ENCODE measurements at places on chromosomes 1 and 21.

GRCh38 chr1:3350506-3351261 is 103.8 kb upstream of the ARHGEF16 start:
- no peak for DNase-seq

DNA sequence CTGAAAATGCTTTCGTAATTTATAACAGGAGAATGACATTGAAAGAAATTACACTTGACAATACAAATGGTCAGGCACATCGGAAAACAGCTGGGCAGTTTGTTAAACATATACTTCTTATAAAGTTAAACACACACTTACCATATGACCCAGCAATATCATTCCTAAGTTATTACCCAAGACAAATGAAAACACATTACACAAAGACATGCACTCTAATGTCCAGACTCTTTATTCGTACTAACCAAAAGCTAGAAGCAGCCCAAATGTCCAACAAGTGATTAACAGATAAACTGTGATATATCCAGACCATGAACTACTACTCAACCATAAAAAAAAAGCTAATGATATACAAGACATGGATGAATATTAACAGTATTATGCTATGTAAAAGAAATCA is 8.5 kb downstream of the AKT3 start:
- no peak for DNase-seq

- DNase-seq, result no peak
Measured at GRCh38 chr1:2460203-2460602, 15.9 kb upstream of the PLCH2 start.

DNA sequence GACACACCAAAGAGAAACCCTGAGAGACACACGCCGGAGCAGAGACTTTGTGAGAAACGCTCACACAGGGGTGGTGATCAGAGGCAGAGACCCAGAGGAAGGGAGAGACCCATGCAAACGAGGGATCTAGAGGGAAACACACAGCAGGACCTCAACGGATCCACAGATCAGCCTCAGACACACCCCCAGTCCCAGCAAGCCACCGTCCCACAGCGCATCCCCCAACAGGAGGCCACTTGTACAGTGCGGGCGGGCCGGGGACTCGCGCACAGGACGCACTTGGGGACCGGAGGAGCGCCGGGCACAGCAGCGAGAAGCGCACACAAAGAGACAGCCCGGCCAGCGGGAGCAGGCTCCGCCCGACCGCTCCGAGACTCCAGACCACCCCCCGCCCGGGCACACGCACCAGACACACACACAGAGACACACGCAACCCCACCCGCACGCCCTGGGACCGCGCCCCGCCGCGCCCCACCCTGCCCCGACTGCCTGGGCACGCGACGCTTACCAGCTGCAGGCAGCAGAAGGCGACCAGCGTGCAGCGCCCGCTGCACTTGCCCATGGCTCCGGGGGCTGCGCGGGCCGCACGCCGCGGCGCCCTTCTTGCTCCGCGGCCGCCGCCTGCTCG is 587 bp downstream of the NKAIN1 start:
- no peak for DNase-seq

- DNase-seq, result no peak
Measured at GRCh38 chr1:205584732-205585131, 47.1 kb downstream of the ELK4 start.

- no peak for DNase-seq
Measured at GRCh38 chr1:52598729-52599128, 3.4 kb upstream of the GPX7 start.

DNA sequence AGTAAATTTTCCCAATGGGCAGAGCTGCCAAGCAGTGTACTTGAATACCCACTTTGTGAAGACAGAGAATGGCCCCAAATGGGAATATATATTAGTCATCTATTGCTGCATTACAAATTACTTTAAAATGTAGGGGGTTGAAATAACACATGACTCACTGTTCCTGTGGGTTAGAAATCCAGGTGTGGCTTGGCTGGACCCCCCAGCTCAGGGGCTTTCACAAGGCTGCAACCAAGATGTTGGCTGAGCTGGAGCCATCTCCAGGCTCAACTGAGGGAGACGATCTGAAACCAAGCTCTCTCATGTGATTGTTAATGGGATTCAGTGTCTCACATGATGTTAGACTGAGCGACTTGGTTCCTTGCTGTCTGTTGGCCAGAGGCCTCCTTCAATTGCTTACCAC is 33.4 kb upstream of the ARHGAP29 start:
- DNase-seq, result no peak

- DNase-seq, result no peak
Measured at GRCh38 chr21:40049031-40049930, 182.0 kb downstream of the PCP4 start.

DNA sequence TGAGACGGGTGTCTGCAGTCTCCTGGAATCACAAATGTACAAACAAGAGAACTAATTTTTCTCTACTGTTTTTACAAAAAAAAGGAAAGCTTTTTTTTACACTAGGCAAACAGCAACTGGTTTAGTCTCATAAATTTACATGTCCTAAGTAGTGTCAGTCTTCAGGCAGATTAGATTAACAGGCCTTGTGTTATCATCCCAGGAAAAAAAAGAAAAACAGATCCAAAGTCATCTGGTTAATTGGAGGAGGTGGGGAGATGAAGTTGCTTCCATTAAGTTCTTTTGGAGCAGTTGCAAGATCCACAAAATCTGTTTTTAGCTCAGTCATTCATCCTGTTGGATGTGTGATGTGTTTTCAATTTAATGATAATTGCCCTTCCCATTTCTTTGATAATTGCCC is 363.5 kb upstream of the ADGRL2 start:
- no peak for DNase-seq

DNA sequence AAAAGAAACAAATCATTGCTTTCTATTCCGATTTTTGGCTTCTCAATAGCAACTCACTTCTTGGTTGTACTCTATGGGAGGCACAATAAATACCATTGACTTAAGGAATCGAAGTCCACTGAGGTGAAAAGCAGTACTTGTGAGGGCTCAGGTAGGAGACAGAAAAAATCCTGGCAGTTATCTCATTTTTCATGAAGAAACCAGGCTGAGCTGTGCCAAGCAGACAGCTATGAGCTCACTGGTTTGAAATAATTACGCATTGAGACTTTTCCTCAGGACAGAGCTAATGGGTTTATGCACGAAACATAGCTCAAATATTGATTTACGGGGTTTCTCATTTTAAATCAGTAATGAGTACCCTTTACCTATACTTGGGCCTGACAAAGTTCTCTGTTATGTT is 18.5 kb downstream of the COLGALT2 start:
- DNase-seq, result no peak

GRCh38 chr1:245094092-245094491 is 60.7 kb upstream of the KIF26B start:
- DNase-seq, result no peak

DNA sequence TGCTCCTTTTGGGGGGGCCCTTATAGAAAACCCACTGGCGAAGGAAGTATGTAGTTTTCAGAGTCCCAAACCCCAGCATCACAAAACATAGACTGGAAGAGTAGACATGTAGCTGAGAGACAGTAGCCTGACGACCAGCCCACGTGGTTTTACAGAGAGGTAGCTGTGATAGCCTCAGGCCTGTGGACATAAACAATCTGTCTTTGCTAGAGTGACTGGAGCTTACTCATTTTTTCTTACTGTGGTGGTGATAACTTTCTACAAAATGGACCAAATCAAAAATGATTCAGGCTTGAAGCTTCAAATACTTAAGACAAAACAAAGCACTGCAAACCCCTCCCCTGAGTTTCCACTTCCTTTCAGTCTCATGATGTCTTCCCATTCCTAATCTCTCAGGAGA is 497.0 kb downstream of the RWDD3 start:
- no peak for DNase-seq

DNA sequence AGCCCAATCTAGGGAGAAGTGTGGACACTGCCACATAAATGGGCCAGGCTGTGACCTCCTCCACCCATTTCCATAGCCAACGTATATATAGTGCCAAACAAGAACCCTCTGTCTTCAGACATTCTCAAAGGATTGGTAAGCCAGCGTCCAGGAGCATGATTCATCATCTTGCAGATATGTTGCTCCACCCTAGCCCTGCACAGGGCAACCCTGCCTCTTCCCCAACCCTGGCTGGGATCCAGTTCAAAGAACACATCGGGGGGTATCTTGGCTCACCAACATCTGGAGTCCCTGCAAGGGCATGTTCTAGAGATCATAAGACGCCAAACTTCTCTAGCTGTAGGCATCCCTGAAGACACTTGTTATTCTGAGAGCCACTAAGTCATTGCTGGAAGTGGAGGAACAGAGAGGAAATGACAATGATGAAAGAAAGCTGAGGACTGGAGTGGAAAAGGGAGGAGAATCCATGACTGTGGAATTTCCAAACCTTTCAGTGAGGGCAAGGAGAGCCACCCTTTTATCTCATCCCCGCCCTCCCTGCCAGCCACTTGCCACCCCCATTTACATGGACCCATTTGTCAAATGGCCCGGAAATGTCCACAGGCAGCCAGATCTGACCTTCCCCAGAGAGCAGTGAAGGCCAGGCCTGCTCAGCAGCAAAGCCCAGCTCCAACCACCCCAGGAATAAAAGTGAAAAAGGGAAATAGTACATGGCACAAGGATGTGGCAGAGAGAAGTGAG is 144.1 kb upstream of the CTTNBP2NL start:
- no peak for DNase-seq

DNA sequence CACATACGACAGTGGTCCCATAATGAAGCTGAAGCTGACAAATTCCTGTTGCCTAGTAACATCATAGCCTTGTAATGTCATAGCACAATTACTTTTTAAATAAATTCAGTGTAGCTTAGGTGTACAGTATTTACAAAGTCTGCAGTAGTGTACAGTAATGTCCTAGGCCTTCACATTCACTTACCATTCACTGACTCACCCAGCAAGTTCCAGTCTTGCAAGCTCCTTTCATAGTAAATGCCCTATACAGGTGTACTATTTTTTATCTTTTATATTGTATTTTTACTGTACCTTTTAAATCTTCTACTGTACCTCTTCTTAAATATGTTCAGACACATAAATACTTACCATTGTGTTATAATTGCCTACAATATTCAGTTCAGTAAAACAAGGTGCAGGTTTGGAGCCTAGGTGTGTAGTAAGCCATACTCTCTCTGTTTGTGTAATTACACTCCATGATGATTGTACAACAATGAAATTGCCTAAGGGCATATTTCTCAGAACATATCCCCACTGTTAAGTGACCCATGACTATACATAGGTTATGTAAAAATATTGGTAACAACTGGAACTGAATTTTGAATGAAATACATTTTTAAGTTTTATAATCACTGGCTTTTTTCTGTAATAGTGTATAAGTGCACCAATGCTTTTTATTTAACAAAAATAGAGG is 33.5 kb upstream of the ADAM30 start:
- DNase-seq, result no peak

DNA sequence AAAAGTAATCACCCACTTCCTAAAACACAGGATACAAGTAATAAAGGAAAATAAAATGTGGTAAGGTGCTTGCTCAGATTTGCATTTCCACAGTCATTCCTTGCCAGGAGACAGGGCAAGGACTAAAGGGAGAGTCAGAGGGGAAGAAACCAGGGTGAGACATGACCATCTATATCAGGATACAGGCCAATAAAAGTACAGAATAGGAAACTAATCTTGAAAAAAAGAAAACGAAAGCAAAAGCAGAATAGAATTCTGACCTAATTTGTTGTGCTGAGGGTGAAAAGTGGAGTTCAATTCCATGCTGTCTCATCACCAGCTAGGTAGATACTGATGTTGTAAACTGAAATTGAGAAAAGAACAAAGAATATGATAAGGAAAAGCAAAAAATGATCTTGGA is 27.3 kb downstream of the JMJD4 start:
- no peak for DNase-seq

DNA sequence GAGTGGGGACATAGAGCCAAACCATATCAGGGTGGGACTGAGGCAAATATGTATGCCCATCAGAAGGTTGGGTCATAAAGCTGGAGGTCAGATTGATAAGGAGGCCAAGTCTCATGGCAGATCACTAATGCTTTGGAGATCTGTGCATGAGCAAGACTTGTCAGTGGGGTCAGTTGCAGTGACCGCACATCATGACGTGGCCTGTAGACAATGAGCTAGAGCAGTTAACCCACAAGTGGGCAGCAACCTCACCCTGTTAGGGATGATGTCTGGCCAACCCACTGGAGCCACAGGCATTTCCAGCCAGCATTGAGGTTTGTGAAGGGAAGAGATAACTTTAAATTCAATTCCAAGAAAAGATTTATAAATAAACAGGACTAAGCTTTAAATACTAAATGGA is 66.7 kb downstream of the XCL1 start:
- no peak for DNase-seq

- DNase-seq, result no peak
Measured at GRCh38 chr1:8541961-8542521, 224.1 kb downstream of the SLC45A1 start.

GRCh38 chr1:85576642-85577418 is 3.7 kb upstream of the CCN1 start:
- peak; percentile 23 for DNase-seq

GRCh38 chr1:30569384-30569783 is 154.0 kb downstream of the MATN1 start:
- DNase-seq, result no peak

DNA sequence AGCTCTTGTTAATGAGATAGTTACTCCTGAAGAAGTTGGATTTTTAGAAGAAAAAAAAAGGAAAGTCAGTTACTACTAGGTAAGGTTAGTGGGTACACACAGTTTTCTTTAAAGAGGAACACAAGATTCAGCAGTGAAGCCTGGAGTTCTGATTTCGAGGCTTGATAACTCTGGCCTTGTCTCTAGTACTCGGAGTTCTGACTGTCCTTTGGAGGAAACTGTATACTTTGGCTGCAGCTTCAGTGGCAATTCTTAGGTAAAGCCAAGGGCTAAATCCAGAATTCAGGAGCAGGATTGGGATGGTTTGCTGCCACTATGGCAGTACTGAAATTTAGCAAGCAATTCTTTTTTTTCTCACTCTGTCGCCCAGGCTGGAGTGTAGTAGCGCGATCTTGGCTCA is 9.2 kb downstream of the ACADM start:
- DNase-seq, result no peak

DNA sequence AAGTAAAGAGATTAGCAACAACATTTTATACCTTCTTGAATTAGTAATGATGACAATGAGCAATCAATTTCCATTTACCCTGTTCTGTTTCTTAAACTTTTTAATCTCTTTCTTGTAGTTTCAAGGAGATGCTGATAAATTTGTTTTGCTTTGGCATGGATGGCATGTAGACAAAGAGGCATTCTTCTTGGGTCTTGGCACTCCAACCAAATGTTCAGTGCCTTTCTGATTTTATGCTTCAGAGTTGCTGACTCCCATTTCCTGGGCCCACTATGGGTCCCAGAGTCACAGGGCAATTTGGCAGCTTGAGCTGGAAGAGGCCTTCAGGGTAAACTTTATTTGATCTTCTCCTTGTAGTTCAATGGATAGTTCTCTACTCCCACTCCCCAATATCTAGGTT is 42.1 kb upstream of the OSBPL9 start:
- no peak for DNase-seq

GRCh38 chr1:210397252-210397651 is 68.5 kb downstream of the HHAT start:
- no peak for DNase-seq
